Epithelial cell of prostate (primary cell): ENCODE measurements at places on chromosomes 1 and 21.

GRCh38 chr1:76872944-76873343, 5.7 kb downstream of the ST6GALNAC5 start:
- no peak for DNase-seq

DNA sequence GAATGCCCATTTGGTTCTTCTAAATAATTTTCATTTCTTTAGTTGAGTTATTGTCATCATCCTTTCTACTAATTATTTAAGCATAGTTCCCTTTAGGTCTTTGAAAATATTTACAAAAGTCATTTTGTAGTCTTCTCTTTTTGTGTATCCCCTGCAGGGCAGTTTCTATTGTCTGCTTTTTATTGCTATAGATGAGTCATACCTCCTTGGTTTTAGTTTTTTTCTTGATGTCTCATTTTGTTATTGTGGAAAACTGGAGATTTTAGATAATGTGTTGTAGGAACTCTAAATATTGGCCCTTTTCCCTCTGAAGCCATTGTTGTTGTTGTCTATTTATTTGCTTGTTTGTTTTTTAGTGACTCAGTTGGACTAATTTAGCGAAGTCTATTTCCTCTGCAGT, 387.9 kb downstream of the NUF2 start:
- no peak for DNase-seq

DNA sequence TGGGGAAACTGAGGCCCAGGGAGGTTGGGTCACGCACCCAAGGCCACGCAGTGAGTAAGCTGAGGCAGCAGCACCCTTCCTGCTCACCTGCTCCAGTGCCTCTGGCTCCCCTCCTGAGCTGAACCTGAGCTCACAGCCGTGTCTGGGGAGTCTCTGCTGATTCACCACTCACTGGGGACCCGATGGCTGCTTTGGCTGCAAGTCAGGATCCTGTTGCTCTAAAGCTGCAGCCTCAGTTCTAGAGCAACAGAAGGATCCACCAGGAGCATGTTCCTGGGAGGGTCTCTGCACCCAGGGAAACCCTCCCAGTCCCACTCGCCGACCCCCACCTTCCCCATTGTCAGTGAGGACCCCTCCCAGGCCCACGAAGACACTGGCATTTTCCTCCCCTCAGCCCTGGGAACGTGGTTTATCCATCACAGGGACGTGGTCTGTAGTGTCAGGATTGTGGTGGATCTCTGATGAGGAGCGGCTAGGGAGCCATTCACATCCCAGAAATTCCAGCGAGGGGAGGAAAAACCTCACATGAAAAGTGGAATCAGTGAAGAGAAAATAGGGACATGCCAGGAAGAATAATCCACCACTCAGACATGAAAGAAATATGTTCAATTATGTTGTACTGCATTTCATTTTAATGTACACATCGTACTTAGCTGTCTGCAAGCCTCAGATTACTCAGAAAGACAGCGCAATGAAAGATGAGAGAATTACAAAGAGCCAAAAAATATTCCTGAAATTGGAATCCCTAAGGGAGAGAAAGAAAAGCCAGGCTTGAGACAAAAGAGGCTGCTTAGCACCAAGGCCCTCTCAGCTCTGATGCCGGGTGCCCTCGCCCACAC, 447.2 kb downstream of the MATN1 start:
- DNase-seq, result no peak

DNA sequence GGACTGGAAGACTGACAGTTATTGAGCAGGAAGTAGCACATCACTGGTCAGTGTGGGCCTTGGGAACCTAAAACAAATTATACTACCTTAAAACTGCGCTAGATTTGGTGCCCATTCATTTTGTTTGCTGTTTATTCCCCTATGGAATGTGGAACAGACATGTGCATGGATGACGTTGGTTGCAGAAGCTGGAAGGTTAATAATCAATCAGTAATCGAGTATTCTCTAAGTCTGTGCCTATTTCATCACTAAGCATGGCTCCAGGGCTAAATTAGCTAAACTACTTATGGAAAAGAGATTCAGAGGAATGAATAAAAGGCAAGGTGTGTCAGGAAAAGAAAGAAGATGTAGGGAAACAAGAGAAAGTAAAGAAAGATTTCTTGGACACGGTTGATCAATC, 33.5 kb upstream of the DPT start:
- DNase-seq, result no peak

- no peak for DNase-seq
Measured at GRCh38 chr1:183282101-183282855, 96.2 kb downstream of the LAMC2 start.

DNA sequence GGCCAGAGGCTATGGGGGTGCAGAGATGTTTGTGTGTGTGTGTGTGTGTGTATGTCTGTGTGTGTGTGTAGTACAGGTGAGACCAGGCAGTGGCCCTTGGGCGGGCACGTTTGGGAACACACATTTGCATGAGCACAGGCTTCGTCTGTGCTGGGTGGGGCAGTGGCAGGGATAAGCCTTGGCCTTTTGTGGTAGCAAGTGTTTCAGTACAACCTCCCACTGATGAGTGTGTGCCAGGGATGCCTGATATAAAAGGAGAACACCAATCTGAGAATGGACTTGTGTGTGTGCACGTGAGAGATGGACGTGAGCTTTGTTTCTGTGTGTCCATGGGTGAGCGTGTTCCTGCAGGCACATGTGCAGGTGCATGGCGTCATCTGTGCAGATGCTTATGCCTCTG, 3.0 kb downstream of the NTRK1 start:
- DNase-seq, result no peak

- DNase-seq, result no peak
Measured at GRCh38 chr1:247914941-247915662, 5.0 kb upstream of the OR2T8 start.

- no peak for DNase-seq
Measured at GRCh38 chr1:29444081-29444715, 207.9 kb downstream of the PTPRU start.

- DNase-seq, result no peak
Measured at GRCh38 chr1:197924516-197925123, 7.4 kb downstream of the LHX9 start.

- DNase-seq, result no peak
Measured at GRCh38 chr1:66278260-66279021, 255.5 kb upstream of the SGIP1 start.

GRCh38 chr1:204418174-204419063, 6.8 kb upstream of the PPP1R15B start:
- no peak for DNase-seq

DNA sequence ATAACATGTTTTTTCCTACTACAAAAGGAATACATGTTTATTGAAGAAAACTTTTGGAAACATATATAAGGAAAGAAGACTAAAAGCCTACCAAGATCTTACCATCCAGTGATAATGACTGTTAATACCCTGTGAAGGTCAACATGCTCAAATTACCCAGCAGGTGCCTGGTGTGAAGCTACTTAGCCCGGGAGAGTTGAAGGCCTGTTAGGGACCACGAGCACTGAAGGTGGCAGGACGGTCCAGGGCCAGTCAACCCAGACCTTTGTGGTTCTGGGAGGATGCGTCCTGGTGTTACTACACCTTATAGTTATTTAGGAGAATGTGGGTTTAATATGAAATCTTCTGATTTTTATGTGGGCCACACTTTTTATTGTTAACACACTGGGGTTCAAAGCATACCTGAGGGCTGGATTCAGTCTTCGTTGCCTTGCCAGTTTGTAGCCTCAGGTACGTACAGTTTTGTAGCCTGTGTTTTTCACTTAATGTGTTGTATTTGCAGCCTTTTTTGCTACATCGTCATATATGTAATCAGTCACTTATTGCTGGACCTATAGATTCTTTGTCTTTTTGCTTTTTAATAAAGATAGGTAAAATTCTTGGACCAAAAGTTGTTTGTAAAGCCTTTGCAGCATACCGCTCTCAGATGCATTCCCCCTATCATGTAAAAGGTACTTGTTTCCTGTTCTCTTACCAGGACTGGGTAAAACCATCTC, 9.8 kb downstream of the ITSN1 start:
- no peak for DNase-seq

- DNase-seq, result no peak
Measured at GRCh38 chr1:222138095-222138494, 396.2 kb upstream of the DUSP10 start.

- DNase-seq, result no peak
Measured at GRCh38 chr1:225631021-225631663, 21.8 kb downstream of the ENAH start.

DNA sequence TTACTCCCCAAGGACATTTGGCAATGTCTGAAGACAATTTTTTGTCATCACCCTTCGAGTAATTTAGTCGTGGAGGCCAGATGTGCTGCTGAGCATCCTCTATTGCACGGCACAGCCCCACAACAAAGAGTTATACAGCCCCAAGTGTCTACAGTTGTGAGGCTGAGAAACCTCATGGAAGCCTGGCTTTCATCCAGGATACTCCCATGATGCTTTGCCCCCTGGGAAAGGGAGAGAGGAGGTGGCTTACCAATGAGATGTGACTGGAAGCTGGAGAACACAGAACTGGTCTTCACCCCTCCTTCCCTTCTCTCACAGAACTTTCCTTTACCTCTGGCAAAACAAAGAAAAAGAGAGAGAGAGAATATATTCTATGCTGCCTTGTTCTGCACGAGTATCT, 150.9 kb upstream of the VAMP3 start:
- no peak for DNase-seq

- DNase-seq, result no peak
Measured at GRCh38 chr1:183105449-183105848, 80.6 kb upstream of the LAMC2 start.

GRCh38 chr21:40049931-40050290, 182.7 kb downstream of the PCP4 start:
- DNase-seq, result no peak

DNA sequence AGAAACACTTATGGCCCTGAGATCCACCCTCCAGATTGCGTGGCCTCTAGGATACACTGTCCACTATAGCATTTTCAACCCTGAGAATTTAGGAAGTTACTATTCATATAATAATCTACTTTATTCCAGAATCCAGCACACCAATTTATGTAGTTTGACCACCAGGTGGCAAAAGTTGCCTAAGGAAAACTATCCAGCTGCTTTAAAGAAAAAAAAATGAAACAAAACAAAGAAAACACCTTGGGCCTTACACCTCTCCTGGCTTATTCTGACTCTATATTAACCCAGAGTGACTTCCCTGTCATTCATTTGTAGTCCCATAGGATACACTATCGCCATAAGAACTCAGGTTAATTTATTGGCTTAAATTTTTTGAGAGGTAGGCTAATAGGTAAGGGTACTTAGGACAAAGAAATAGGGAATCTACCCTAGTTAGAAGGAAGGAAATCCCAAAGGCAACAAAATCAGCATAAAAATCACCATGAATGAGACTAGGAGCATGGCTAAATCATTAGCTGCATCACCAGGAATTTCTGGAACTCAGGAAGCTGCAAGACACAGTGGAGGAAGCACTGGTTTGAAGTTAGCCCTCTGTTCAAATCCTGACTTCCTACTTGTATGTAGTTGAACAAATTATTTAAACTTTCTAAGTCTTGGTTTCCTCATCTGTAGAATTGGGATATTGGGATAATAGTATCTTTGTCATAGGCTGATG, 107.5 kb downstream of the SPAG17 start:
- no peak for DNase-seq

DNA sequence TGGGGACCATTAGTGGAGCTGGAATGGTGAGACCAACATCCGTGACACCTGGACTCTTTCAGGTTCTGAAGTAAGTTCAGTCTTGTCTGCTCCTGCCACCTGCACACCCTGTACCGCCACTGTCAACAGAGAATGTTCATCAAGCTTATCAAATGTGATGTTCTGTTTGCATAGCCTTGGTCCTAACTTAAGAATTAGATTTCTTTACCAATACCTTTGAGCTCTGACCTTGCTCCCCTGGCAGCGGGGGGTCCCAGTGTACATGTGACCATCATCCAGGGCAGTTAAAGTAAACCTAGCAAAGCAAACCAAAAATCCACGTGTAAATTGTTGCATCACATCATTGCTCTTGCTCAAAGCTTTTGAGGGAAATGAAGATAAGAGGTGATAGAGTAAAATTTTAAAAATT, 14.5 kb downstream of the SLC25A33 start:
- DNase-seq, result no peak

GRCh38 chr1:246104927-246105326, 402.2 kb downstream of the SMYD3 start:
- DNase-seq, result no peak

- no peak for DNase-seq
Measured at GRCh38 chr1:39266269-39266668, 61.8 kb downstream of the MACF1 start.

- DNase-seq, result no peak
Measured at GRCh38 chr21:40284409-40284808, 417.2 kb downstream of the PCP4 start.

- no peak for DNase-seq
Measured at GRCh38 chr1:156540955-156541354, 31.4 kb downstream of the IQGAP3 start.

DNA sequence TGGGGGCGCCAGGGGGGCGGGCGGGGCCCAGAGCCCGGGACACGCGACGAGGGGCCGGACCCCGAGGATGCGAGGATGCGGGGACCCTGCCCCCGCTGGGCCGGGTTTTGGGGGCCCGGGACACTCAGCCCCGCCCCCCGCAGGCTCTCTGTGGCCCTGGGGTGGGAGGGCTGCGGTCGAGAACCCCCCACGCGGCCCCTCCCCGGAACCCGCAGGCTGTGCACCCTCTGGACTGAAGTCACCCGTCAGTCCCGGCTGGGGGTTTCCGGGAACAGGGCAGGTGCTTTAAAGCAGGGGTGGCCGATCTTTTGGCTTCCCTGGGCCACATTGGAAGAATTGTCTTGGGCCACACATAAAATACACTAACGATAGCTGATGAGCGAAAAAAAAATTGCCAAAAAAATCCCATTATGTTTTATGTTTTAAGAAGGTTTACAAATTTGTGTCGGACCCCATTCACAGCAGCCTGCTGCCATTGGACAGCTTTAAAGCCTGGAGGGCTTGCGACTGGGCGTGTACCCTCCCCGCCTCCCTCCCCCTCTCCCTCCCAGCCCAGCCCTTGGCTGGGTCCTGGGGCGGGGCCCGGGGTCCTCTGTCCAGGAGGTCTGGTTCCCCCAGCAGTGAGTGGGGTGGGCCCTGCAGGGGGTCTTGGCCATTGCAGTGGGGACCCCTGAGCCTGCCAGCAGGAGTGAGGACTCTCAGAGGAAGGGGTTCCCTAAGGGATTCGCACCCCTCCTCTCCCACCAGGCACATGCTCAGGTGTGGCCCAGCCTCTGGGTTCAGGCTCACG, 21.6 kb upstream of the C1orf159 start:
- DNase-seq, result no peak

DNA sequence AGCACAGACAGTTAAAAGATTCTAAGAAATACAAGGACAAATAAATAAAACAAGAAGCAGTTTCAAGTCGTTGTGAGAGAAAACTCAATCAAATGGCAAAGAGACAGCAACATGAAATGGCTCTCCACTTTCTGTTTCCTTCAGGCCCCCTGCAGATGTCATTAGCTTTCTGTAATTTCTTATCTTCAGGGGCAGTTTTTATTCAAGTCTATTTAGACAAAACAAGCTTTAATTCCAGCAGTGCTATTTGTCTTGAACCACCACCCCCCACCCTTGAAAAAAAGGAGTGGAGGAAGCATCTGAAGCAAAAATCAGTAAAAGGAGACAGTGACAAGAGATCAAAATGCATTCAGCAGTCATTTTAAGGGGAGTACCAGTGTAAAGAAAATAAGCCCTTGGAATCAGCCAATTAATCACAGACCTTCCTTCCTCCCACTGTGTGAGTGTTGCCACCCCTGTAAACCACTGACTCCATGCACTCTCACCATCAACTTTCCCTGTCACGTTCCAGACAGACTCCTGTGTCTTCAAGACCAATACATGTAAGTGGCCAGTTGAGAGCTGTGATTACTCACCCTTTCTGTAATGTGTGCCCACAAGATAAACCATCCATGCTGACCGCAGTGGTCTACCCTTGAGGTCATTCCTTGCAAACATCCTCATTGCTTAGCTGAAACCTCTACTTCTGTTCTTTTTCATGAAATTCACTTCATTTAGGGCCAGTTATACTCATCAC, 136.1 kb upstream of the HOOK1 start:
- DNase-seq, result no peak
